ENCODE measurements at places on chromosomes 7 and 10. TPM values are rescaled to one million over a fixed set of nuclear protein-coding genes. Genes with fewer than 3 reads are reported as not detected.

Gene RBP4
- total RNA-seq, result not detected

Gene TRIL
- 0.07 TPM for total RNA-seq

Gene TMEM270
- total RNA-seq, result not detected

Gene HOGA1
- total RNA-seq, result not detected

Gene PLAC9
- not detected for total RNA-seq

GRCh38 chr10:80522756-80523363 is 14.8 kb upstream of the SH2D4B start:
- peaks cover 43% of the 10 kb centered on the region for H3K4me1 ChIP-seq
- no peak overlapping the region for H3K27ac ChIP-seq
- no peaks in the 10 kb centered on the region for H3K27me3 ChIP-seq
- H3K4me3 ChIP-seq, result no peak overlapping the region
- H3K36me3 ChIP-seq, result peaks cover 32% of the 10 kb centered on the region

DNA sequence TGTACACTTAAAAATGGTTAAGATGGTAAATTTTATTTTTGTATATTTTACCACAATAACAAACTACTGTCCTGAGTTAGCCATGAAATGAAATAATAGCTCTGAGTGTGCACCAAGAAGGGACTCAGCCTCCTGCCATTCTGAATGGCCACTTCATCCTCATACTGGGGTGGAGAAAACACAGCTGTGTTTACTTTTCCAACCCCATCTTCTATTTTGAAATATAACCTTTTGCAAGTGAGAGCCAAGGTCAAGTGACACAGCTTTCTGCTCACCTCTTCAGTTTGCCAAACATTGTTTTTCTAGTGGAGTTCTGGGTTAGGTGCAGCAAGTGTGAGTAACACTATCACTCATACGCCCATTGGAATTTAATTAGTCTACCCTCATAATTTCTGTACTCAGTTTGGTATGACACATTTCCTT is 107.4 kb upstream of the GLCCI1 start:
- peaks cover 3% of the 10 kb centered on the region for H3K4me1 ChIP-seq
- H3K27ac ChIP-seq, result no peak overlapping the region
- H3K4me3 ChIP-seq, result no peak overlapping the region
- no peaks in the 10 kb centered on the region for H3K36me3 ChIP-seq

GRCh38 chr7:16416289-16417282 is 4.8 kb downstream of the CRPPA start:
- H3K4me1 ChIP-seq, result peaks cover 12% of the 10 kb centered on the region
- H3K36me3 ChIP-seq, result no peaks in the 10 kb centered on the region
- H3K27ac ChIP-seq, result no peak overlapping the region

- no peak for DNase-seq
- H3K27ac ChIP-seq, result no peak overlapping the region
Observed at GRCh38 chr10:117137031-117137910, 799 bp downstream of the VAX1 start.

GRCh38 chr7:18995811-18996426 is 121.5 kb downstream of the TWIST1 start:
- H3K4me1 ChIP-seq, result no peaks in the 10 kb centered on the region
- H3K36me3 ChIP-seq, result no peaks in the 10 kb centered on the region
- H3K27ac ChIP-seq, result no peak overlapping the region
- H3K4me3 ChIP-seq, result no peak overlapping the region
- DNase-seq, result no peak
- H3K27me3 ChIP-seq, result no peaks in the 10 kb centered on the region

GRCh38 chr10:103881416-103882284 is 26.3 kb upstream of the SH3PXD2A start:
- DNase-seq, result no peak
- no peaks in the 10 kb centered on the region for H3K4me1 ChIP-seq
- H3K27me3 ChIP-seq, result no peaks in the 10 kb centered on the region
- no peak overlapping the region for H3K27ac ChIP-seq

DNA sequence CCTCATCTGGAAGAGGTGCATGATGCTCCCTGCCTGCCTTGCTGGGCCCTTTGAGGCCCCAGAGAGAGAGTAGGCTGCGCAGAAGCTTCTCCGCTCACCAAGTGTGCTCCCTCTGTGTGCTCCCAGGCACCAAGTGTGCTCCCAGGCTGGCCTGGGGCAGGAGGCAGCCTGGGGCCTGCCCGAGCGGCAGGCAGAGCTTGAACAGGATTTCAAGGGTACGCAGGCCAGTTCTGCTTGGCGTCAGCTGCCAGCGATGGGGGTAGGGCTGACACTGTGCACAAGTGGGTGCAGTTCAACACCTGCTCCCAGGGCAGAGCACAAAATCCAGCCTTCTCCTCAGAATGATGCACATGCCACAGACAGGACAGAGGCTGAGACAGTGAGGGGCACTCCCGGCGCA is 119.7 kb downstream of the FAM53B start:
- peak overlapping the region; percentile 7 for H3K27ac ChIP-seq
- H3K36me3 ChIP-seq, result peaks cover 19% of the 10 kb centered on the region
- peaks cover 82% of the 10 kb centered on the region for H3K4me1 ChIP-seq
- no peak overlapping the region for H3K4me3 ChIP-seq
- no peaks in the 10 kb centered on the region for H3K27me3 ChIP-seq
- DNase-seq, result no peak
